ENCODE measurements at places on chromosomes 1 and 21.

DNA sequence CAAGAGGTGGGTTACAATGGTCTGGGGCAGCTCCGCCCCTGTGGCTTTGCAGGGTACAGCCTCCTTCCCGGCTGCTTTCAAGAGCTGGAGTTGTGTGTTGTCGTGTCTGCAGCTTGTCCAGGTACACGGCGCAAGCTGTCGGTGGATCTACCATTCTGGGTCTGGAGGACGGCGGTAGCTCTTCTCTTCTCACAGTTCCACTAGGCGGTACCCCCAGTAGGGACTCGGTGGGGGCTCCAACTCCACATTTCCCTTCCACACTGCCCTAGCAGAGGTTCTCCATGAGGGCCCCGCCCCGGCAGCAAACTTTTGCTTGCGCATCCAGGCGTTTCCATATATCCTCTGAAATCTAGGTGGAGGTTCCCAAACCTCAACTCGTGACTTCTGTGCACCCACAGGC is 12.3 kb upstream of the CDCP2 start:
- no peak for DNase-seq

GRCh38 chr1:182596934-182597333 is 7.3 kb downstream of the RGS16 start:
- no peak for DNase-seq

DNA sequence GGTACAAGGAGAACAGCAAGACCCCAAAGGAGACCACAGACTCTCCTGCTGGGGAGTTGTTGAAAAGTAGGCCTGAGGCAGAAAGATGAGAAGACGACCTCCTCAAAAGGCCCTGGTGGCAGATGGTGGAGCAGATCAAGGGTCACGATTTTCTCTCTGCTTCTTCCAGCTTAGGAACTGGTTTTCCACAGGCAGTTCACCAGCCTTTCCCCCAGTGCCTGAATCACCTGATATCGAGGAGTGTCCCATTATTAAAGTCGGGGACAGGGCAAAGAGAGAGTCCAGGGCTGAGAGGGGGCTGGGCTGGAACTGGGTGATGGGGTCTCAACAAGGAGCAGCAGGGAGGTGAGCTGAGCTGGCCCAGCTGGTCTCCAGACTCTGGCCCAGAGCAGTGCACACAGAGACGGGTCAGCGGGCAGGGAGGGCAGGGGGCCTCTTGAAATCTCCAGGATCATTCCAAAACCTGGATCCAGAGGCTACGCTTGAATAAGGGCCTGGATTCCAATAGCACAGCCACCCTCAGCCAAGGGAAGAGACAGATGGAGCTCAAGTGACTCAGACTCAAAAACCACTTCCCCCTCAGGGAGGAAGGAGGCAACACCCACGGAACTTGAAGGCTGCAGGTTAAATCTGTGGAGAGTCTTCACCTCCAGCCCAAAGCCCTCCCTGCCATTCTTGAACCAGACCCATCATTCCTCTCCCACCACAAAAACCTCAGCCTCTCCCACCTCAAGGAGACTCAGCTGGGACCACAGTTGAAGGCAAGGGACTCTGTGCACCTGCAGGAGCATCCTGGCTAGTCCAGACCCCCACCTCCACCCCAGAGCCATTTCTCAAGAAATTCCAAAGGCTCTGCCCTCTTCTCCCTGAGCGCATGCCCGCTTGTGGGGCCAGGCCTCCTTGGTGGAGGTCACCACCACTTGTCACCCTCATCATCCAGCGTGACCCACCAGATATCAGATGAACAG is at the start of gene S100A5:
Gene S100A5, minus strand, starts transcription at position 541 of the 968 bp plus-strand sequence. CDS start 743 bp downstream, outside the sequence.
- no peak for DNase-seq

DNA sequence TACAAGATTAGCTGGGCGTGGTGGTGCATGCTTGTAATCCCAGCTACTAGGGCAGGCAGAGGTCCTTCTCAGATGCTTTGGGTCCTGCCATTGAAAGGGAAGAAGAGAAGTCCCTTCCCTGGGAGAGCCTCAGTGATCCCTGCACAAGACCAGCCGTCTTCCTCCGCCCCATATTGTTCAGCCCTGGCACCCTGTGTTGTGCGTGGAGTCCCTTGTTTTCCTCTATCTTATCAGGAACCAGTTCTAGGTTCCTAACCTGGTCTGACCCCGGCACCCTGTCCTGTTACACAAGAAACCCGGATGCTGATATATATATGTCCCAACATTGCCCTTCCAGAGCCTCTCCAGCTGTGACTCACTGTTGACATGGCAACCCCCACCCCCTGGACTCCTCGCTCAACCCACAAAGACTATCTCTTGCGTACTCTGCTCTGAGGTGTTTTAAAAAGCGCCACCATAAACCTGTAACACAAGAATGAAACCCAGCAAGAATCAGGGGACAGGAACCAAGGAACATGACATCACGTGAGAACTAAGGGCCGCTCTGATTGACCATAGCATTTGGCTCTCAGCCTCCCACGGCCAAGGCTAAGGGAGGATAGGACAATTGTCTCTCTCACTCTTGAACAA is 4.8 kb downstream of the MX2 start:
- no peak for DNase-seq

GRCh38 chr1:25564777-25565574 is 21.6 kb downstream of the LDLRAP1 start:
- DNase-seq = no peak

DNA sequence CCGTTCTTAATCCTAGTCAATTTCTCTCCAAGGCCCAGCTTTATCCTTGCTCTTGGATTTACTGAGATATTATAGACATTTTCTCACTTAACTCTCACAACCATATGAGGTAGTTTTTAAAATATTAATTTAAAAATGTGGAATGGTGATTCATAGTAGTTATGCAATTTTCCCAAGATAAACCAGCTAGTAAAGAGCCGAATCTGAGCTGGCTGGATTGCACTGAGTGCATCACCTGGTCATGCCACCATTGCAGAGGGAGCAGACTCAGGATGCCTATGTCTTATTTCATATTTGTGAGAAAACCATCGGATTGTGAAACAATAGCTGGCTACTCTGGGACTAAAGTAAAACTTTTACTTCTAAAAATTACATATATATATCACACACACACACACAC is 494.0 kb downstream of the KCNT2 start:
- DNase-seq = no peak

DNA sequence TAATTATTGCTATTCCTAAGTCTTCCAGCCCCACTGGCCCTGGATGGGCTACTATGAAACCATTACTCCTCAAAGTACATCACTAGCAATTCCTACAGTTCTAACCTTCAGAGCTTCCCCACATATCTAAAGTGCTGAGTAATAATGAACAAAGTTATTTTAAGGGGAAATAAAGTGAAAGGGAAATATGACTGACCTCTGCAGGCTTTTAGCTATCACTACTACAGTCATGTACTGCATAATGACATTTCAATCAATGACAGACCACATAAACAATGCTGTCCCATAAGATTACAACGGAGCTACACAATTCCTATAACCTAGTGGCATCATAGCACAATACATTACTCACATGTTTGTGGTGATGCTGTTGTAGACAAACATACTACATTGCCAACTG is 32.5 kb upstream of the ASPM start:
- no peak for DNase-seq

DNA sequence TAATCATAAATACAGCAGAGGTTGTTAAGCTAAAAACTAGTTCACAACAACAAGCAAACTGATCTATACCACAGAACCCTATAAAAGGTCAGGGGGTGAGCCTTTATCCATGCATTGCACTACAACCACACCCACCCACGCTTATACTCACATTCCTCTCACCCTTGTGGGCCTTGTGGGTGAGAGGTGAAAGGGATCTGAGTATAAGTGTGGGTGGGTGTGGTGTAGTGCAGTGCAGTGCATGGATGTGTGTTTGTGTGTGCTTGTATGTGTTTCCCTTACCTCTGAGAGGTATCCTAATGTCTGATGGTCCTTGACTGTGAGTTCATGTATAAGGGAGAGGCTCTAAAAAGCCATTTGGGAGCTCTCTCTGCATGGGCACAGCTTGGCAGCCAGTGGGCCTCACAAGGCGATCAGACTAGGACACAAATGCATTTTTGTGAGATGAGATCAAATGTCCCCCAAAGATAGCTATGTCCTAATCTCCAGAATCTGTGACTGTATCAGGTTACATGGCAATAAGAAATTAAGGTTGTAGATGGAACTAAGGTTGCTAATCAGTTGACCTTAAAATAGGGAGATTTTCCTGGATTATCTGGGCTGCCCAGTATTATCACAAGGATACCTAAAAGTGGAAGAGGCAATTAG is 95.5 kb upstream of the DPT start:
- no peak for DNase-seq

GRCh38 chr1:240503558-240503957 is 108.4 kb downstream of the GREM2 start:
- no peak for DNase-seq

DNA sequence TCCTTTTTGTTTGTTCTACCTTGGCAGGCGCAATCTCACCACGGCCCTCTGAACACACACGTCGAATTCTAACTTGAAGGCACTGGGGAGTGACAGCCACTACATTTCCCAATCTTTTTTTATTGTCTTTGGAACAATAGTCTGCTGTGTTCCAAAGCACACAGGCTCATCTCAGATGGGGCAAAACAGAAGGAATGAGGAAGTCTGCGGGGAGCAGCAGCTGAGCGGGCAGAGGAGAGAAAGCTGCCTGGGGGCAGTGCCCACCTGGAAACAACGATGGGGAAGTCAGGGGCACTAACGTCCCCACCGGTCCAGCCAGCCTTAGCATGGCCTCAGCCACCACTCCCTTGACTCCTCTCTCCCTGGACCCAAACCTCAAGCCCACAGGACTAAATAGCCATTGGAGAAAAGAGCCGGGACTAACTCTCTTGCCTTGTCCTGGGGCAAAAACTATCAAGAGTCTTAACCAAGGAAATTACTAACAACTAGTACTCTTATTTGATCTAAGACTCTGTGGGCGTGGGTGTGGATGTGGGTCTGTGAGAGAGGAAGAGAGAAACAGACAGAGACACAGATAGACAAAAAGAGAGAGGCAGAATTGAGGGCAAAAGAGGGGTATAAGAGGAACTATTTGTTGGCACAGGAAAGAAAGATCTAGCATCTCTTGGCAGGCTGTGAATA is 34.2 kb downstream of the SYF2 start:
- DNase-seq = no peak

- DNase-seq = no peak
Measured at GRCh38 chr1:182910143-182910542, 42.8 kb downstream of the SHCBP1L start.

DNA sequence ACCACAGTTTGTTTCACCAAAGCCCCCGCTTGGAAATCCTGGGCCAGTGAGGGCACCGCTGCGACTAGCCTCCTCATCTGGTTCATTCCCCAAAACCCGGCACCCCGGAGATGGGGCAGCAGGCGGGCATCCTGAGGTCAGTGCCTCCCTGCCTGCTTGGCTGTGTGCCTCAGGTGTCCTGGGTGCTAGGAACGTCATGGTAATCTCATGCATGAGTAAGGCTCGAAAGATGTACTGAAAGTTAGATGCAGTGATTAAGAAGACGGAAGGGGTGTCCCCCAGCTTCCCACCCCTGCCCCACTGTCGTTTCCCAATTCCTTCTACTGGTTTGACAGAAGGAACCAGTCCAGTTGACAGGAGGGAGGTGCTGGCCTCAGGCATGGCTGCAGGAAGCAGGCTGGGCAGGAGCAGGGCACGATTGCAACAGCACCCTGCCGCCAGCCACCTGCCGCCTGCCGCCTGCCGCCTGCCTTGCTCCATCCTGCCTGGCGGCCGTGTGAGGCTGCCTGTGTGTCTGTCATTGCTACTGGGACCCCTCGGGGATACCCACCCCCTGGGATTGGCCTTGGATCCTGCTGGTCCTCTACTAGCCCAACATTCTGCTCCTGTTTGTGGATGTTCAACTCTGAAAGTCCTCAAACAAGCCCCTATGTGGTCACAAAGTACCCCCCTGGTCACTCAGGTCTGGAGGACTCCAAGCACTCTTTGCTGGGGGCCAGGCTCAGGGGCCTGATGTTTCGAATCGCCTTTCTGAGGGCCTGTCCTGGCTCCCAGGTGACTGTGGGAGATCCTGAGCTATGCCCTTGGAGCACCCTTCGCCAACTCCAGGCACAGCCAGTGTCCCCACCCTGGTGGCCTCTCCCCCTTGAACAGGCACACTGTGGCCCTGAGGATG is 73.0 kb upstream of the IFFO2 start:
- DNase-seq = no peak

GRCh38 chr21:19461481-19462205 is 1058.1 kb upstream of the TMPRSS15 start:
- no peak for DNase-seq

DNA sequence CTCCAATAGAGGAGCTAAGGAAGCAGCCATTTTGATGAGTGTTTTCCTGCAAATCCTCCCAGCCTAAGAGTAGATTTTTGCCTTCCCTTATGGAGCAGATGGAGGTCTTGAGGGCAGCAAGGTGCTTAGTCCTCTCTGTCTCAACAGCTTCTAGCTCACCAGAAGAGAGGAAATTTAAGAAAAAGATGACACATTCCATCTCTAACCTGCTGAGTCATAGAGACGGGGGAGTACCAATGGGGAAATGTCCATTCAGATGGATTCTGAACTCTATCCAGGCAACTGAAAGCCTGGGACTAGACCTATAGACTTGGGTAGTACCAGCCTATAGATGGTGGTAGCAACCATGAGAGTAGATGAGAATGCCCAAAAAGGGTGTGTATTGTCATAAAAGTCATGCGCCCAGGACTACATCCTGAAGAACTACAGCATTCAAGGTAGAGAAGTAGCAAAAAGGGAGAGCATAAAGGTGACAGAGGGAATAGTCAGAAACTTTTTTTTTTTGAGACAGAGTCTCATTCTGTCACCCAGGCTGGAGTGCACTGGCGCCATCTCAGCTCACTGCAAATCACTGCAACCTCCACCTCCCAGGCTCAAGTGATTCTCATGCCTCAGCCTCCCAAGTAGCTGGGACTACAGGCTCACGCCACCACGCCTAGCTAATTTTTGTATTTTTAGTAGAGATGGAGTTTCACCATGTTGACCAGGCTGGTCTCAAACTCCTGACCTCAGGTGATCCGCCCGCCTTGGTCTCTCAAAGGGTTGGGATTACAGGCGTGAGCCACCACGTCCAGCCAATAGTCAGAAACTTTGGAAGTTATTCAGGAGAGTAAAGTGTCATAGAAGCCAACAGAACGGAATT is 10.7 kb upstream of the ELOA start:
- no peak for DNase-seq

- no peak for DNase-seq
Measured at GRCh38 chr1:152646656-152647055, 16.5 kb upstream of the LCE2D start.

DNA sequence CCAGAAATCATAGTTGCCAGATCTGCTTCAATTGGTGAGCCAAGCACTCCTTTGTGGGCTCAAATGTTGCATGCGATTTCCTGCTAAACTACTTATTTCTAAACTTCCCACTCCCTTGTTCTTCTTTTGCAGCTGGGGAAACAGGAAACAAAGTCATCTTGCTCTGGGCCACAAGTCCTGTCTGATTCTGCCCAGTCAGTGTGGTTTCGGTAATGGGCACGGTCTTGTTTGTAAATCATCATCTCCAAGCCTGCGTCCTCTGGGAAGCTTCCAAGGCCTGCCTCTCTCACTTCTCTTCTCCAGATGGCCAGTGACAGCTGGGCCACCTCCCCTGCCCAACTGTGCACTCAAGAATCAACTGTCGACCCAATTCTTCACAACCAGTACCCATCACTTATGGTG is 4.4 kb downstream of the S100A8 start:
- no peak for DNase-seq

All from stimulated activated CD8-positive, alpha-beta memory T cell treated with anti-CD3 and anti-CD28 coated beads, Interleukin-2, amount 100 ng/mL, for 1 hour (primary cell).